Occipital lobe (tissue), 3 donors: ENCODE measurements at places on chromosomes 6 and 20. TPM values are rescaled to one million over a fixed set of nuclear protein-coding genes. Genes with fewer than 3 reads are reported as not detected.

GRCh38 chr6:9540126-9540525 is 874.7 kb downstream of the TFAP2A start:
- DNase-seq, result no peak

GRCh38 chr6:75204217-75204958 is 1.5 kb downstream of the COL12A1 start:
- DNase-seq, result peak; percentile 56

DNA sequence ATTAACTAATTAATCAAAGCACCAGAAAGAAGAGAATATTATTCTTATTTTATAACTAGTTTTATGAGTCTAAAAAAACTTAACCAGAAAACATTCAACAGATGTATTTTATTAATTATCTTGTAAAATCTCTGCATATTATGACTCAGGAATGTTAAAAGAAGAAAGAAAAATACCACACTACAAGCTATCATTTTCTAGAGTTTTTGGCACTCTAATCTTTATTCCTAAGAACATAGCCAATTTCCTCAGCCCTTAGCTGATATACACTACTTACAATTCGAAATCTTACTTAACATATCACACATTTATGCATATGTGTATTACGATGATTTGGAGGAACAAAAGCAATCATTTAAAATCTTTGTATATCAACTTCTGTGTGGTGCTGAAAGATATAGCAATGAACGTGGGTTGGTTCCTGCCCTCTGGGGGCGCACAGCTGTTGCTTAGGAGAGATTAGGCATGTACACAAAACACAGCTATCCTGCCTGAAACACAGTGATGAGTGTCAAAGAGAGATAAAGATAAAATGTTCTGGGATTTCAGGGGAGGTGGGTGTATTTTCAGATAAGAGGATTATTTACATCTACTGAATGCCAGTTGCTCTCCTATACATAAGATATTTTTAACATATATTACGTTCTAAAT is 404.5 kb downstream of the SYNE1 start:
- DNase-seq, result no peak

DNA sequence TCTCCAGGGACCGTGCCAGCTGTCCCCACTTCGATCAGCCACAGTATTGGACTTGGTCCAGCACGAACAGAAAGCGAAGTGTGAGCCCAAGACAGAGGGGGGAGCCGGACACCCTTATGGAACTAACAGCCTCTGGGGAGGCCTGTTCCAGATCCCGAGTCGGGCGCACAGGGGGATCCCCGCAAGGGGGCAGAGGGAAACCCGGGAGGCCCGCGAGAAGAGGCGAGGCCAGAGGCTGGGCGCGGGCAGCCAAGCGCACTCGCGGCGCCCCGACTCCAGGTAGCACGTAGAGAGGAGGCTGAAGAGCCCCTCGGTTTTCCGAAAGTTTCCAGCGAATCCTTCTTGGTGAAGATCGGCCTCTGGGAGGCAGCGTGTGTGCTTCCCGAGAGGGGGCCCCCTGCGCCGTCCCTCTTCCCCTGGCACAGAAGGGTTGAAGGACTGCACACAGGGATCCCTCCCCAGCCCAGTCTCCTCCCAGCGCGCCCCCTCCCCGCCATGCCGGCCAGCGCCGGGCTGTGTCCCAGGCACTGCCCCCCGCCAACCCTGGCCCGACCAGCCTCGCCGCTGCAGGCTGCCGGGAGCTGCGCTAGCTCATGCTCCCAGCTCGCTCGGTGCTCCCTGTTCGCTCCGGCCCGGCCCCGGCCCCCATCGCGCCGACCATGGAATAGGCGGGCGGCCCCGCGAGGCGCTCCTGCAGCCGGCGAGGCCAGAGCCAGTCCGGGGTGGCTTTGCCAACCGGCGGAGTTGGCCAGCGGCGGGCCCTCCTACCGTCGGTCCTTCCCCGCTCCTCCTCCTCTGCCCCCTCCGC is 577 bp upstream of the SLC24A3 start:
- DNase-seq, result no peak

DNA sequence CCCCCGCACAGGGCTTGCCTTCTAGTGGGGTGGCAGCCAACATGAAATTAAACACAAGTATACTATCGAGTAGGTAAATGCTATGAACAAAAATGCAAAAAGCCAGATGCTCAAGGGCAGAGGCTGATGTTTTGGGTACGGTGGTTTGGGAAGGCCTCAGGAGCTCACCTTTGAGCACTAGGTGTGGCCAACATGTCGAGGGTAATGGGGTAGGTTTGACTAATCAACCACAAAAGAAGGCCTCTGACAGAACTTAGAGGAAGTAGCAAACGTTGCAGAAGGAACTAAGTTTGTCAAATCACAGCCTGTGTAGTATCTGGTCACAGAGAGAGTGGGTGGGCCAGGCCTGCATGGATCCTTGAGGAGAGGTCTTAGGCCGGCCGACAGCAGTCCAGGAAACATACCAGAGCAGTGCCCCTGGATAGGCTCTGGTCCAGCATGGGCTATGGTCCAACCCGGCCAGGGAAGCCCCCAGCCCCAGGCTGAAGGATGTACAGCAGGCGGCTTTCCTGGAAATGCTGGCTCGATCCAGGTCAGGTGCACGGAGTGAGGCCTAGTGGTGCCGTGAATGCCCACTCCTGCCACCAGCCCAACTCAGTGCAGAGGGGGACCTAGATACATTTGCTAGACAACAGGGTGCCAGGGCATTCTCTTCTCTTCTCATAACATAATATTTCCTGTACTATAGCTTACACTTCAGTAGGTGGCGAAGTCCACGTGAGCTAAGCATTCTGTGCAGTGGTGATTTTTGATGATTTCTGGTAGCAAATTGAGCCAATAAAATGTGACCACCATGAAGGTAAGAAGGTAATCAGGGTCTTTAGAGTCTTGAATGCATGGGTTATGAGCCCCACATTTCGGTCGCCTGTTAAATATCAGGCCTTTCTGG is 56.3 kb upstream of the CD93 start:
- no peak for DNase-seq

The DOK5 gene
- 350 TPM for total RNA-seq

GRCh38 chr6:36676141-36677058 is 2.1 kb upstream of the CDKN1A start:
- DNase-seq, result no peak

DNA sequence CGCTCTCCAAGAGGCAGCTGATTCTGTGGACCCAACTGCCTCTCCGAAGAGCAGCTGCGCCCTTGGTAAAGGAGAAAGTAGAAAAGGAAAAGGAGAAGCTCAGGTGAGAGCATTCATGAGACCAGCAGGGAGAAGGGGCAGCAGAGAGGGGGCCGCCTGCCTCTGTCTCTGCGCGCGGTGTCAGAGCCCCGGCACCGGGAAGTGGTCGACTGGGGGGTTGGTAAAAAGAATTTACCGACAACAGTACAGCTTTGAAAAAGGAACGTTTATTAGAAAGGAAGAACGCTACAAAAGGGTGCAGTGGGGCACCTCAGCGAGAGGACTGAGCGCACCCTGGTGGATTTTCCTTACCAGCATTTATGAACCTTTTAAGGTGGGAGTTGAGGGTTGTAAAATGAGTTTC is 61.9 kb downstream of the GPR6 start:
- no peak for DNase-seq

- no peak for DNase-seq
Observed at GRCh38 chr6:25341203-25341552, 62.0 kb downstream of the CARMIL1 start.

GRCh38 chr6:10429638-10430427 is 15.0 kb upstream of the TFAP2A start:
- peak; percentile 10 for DNase-seq

- DNase-seq, result no peak
Observed at GRCh38 chr6:110621061-110621460, 144.6 kb upstream of the SLC22A16 start.

DNA sequence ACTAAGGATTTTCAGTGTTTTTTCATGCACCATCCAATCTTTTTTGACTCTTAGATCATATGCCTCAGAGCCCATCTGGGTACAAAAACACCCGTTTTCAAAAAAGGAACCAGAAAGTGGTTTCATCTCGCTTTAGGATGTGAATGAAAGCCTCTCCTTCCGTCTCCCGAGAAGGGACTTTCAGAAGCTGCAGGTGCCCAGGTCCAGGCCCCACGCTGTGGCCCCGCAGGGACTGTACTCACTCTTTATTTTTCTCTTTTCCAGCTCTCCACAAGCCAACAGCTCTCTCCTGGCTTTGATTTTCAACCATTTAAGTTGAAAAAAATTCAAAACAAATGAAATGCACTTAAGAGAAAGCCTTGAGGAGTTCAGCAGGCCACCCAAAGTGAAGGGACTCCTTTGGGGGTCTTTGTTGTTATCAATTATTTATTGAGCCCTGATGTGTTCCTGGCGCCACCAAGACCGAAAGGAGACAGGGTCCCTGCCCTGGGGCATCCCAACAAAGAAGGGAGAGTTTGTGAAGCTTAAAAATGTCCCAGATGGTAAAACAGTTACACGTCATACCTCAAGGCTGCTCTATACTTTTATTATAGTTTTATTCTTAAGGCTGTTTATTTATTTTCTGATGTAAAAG is 467.3 kb downstream of the PREX1 start:
- DNase-seq, result no peak

The MOXD1 gene
- total RNA-seq, result 18.6 TPM

- DNase-seq, result no peak
Observed at GRCh38 chr20:10719740-10720385, 46.1 kb upstream of the JAG1 start.

DNA sequence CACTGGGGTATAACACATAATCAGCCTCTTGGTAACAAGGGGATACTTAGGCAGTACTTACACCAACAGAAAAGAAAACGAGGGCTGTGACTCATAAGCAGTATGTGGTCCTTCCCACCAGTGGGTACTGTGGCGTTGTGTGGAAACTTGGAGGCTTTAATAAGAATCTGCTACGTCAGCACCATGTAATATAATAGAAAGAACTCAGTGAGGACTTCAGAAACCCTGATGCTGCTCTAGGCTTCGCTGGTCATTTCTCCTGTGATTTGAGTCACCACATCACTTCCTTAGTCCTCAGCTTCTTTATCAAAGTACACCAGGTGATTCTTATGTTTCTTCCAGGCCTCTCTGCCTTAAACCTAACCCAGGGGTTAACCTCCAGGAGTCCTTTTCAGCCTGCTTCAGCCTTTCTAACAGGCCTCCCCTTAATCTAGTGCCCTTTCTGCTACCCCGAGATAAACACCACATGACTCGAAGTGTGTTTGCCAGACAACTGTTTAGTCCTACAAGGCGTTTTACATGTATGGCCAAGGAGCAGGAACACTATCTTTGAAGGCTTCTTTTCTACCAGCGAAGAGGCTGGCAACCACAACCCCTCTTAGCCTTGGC is 68.5 kb downstream of the FYN start:
- DNase-seq, result no peak

DNA sequence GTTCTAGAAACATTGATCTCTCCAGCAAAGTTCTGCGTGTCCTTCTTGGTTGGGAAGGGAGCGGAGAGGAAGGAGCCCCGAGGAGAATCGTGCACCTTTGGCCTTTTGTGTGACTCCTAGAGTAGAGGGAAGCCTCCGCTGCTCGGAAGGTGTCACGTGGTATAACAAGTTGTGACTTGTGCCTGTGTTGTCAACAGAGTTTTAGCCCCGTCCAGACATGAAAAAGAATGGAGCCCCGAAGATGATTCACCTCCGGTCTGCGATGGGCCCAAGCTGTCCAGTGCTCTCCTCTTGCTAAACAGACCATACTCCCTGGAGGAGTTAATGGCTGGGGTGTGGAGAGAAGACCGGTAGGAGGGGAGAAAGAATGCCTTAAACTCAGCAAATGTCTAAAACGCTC is 7.0 kb downstream of the EYA2 start:
- DNase-seq, result no peak

- DNase-seq, result no peak
Observed at GRCh38 chr20:33296206-33296605, 13.2 kb downstream of the BPIFB1 start.

The LAMP5 gene
- 4.8 TPM for total RNA-seq

DNA sequence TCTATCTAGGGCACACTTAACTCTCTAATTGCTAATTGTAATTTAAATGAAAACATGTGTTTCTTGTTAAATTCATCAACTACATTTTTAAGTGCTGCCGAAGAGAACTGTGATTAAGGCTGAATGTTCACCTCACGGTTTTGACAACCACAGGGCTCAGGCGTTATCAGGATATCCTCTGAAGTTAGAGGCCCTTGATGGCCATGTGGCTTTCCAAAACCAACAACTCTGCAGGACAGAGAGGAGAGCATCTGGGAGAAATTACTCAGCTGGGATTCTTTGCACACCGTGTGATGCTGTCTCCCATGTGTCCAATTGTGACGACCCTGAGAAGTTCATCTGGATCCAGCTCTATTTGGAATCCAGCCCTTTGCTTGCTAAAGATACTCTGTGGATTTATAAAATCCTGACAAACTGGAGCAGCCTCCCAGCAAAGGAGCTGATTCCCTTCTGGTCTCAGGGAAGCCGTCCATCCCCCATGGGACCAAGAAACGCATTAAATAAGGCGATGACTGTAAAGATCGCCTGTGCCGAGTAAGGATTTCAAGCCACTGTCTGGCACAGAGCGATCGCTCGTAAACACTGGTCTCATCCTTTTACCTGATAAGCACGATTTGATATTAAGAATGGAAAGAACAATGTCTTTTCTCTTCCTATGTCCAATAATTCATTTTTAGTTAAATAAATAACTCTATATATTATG is 401.1 kb downstream of the CD83 start:
- DNase-seq, result no peak

DNA sequence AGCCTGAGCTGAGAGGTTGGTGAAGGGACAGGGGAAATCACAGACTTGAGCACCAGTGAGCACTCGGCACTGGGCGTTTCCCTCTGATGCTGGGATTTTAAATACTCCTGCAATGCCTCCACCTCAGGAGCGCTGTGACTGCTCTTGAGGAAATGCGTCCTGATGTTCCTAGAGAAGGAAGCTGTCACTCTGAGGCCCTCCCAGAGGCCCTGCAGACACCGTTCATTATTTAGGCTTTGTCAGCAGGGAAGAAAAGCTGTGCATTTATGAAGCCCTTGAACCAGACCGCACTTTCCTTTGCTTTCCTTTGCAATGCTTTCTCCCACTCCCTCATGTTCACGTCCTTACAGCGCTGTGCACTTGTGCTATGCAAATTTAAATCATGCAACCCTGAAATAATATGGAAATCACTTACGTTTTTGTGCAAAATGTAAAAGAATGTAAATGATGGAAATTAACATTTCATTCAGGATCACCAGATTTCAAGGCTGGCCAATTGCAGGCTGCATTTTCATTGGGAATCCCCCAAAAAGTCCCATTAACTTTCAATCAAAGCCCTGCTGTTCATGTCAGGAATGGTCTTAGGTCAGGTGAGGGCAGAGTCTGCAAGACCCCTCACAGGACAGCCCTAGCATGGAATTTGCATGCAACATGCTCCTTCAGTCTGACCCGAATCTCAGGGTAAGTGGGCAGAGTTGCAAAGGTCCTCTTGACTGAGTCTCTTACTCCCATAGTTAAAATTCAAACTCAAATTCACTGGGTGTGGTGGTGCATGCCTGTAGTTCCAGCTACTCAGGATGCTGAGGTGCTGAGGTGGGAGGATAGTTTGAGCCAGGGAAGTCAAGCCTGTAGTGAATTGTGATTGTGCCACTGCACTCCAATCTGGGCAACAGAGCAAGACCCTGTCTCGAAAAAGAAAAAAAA is 45.8 kb upstream of the SYNDIG1 start:
- DNase-seq, result no peak

The FILIP1 gene
- total RNA-seq, result 4.5 TPM

GRCh38 chr20:50062006-50062838 is 50.7 kb downstream of the UBE2V1 start:
- DNase-seq, result no peak

The LST1 gene
- total RNA-seq, result 0.94 TPM

GRCh38 chr6:158257781-158258180 is 54.5 kb upstream of the TULP4 start:
- no peak for DNase-seq

GRCh38 chr6:52994839-52995088 is 320 bp downstream of the GSTA4 start:
- no peak for DNase-seq

- no peak for DNase-seq
Observed at GRCh38 chr6:33441457-33441856, 12.9 kb upstream of the ZBTB9 start.
